NCI-H748 treated with DMSO at 0.1 percent for 48 hours (cell line): ENCODE measurements at places on chromosomes 1 and 21.

- peak; percentile 43 for DNase-seq
These were observed at the start of gene NRIP1 for GRCh38 chr21:15064576-15065391. TSS of gene NRIP1 (minus strand) at chr21:15065000. CDS start at chr21:14968192, 96,808 bp downstream.

GRCh38 chr1:151255381-151255780 lies 847 bp downstream of the PSMD4 start:
- no peak for DNase-seq

DNA sequence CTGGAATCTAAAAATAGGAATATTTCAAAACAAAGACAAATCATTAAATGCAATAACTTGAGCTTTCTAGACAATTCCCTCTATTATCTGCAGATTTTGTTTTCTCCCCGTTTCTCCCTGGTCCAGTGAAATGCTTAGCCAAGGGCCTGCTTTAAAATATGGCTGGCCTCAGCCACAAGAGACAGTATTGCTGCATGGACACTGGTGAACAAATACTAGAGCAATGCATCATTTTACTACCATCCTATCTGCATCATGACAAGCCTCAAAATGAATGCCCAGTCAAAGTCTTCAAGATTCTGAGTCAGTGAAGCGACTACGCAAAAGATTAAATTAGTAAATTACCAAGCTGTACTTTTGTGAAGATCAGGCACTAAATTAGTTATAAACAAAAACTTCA lies 80.5 kb downstream of the ENAH start:
- DNase-seq = no peak

DNA sequence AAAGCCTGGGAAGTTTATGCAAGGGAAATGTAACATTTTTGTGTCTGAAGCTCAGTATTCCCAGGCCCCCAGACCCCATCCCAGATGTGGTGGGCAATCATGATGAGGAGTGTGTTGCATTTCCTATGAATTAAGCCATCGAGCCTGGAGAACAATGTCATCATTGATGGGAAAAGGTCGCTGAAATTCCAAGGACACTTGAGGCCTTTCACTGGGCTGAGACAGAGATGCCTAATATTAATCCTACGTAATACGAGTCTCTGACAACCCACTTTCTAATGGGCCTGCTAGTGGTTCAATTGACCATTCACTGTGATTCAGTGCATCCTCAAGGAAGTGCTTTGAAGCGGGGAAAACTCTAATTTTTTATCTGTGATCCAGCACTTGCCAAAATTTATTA lies 291.6 kb downstream of the PLPP3 start:
- DNase-seq = no peak

GRCh38 chr21:19228226-19228625 lies 824.6 kb upstream of the TMPRSS15 start:
- DNase-seq = no peak

GRCh38 chr1:201640624-201641023 lies 101.7 kb downstream of the NAV1 start:
- DNase-seq = no peak

DNA sequence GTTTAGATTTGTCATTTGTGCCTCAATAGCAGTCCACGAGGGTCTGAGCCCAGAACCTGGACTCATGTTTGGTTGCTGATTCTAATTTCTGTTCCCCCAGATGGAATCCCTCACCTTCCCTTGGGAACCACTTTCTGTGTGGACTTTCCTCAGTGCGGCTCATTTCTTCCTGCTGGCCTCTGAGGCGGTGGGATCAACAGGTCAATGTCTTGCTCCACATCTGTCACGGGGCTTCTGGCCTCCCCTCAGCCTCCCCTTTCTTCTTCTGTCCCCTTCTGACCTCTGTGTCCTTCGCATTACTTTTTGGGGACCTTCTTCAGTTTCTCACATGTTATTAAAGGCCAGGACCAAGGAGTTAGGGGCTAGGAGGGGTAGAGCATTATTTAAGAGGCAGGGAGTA lies 49.2 kb upstream of the PRELP start:
- DNase-seq = no peak

DNA sequence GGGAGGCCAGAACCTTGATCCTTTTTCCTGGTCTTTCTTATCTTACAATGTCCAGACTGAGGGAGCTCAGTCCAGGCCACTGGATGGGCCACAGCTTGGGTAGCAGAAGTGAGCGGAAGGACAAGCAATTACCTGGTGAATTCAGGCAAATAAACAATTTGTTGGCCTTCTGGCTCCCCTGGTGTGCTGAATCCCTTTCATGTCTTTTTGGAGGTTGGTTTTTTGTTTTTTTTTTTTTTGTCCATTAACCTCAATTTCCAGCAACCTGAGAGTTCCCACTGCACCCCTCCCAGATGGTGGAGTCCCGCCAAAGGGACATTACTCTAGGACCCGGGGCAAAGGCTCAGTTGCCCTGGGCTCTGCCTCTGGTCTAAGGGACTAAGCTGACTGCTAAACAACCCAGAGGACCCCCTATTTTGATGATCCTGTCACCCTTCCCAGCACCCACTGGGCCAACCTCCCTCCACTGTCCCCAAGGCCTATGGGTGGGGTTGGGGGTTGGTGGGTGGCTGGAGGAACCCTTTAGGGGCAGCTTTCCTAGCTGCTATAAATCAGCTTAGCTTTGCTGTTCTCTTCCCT lies 85.5 kb downstream of the KCND3 start:
- no peak for DNase-seq

DNA sequence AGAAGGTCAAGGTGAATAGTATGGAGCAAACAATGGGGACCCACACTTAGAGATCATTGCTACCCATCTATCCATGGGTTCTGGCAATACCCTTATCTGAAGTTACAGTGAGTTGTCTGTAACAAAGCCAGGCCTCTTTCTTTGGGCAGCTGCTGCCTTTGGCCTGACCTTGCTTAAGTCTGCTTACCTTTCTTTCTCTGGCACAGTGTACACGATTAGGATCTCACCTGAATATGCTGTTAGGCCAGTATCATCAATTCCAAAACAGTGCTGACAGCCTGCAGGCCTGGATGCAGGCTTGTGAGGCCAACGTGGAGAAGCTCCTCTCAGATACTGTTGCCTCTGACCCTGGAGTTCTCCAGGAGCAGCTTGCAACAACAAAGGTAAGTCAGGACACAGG lies 132.9 kb upstream of the BMP8A start:
- DNase-seq = no peak
